Activated T-cell treated with anti-CD3 and anti-CD28 coated beads for 1 hour (primary cell): ENCODE measurements at places on chromosomes 1 and 21.

DNA sequence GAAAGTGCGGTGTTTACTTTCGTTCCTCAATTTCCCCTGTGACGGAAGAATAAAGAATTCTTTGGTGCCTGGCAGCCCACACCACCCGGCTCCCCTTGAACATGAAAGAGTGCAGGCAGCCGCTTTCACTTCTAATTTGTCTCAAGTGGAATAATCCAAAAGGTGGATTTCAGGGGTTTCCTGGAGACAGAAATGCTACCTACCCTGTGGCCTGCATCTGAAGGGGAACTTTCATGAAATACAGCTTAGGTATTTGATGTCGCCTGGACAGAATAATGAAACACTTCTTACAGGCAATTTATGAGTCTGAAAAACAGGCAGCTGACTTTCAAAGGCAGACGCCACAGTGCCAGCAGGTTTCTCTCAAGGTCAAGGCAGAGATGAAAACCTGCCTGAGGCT, 169.5 kb upstream of the USP24 start:
- no peak for DNase-seq

DNA sequence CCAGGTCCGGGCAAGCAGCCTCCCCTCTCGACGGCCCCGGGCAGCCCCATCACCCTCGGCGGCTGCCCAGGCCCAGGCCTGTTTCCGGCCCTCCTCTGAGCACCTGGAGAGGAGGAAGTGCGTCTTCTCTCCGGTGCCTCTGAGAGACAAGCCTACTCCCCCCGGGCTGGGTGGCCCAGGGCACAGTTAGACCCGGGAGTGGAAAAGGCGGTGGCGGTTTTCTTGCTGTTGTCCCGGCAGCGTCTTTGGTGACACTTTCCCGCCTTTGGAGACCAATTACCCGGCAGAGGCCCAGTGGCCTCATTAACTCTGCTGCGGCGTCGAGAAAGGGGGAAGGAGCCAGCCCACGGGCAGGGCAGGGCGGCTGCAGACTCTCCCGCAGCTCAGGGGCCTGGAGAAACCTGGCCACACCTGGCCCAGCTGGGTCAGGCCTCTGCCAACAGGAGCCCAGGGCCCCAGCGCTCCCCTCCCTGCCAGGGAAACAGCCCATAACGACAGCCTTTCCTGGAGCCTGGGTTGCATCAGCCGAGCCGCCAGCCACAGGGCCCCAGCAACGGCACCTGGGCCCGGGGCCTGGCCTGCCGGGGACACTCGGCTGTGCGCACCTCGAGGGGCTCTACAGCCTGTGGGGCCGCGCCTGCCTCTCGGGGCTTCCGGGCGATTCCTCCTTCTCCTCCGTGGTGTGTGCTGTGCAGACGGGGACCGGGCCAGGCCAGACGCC, 28.4 kb upstream of the C1orf159 start:
- DNase-seq: peak; percentile 48

GRCh38 chr1:192157067-192157466, 1.2 kb upstream of the RGS18 start:
- DNase-seq: no peak

GRCh38 chr1:20666804-20667203, 5.6 kb upstream of the DDOST start:
- no peak for DNase-seq

DNA sequence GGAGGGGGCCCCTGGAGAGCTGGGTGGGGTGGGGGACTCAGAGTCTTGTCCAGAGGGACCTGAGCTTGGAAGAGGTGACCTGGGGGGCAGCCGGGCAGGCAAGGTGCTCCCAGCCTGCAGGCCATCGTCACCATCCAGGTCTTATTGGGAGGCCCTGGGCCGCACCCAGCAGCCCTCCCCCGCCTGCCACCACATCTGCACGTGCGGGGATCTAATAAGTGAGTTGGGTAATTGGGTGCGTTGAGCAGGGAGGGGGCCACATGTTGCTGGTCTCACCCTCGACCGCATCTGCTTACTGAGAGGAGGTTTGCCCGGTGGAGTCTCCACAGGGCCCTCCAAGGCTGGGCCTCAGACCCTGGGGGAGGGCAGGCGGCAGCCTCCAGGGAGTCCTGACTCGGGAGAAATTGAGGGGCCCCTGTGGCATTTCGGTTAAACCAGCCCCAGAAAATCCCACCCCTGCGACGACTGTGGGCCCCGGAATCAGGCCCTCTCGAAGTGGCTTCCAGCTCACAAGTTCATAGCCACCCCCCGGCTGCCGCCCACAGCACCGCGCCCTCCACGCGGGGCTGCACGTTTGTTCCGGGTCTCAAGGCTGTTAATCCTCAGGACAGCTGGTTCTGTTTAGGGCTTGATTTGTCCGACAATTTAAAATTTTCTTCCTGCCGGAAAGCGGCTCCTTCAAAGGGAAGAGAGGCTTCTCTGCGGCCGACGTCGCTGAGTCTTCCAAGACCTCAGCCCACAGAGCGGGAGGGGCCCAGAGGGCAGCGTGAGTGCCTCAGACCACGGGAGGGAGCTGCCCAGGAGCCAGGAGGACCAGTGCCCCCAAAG, 14.7 kb upstream of the COL6A2 start:
- DNase-seq: no peak

DNA sequence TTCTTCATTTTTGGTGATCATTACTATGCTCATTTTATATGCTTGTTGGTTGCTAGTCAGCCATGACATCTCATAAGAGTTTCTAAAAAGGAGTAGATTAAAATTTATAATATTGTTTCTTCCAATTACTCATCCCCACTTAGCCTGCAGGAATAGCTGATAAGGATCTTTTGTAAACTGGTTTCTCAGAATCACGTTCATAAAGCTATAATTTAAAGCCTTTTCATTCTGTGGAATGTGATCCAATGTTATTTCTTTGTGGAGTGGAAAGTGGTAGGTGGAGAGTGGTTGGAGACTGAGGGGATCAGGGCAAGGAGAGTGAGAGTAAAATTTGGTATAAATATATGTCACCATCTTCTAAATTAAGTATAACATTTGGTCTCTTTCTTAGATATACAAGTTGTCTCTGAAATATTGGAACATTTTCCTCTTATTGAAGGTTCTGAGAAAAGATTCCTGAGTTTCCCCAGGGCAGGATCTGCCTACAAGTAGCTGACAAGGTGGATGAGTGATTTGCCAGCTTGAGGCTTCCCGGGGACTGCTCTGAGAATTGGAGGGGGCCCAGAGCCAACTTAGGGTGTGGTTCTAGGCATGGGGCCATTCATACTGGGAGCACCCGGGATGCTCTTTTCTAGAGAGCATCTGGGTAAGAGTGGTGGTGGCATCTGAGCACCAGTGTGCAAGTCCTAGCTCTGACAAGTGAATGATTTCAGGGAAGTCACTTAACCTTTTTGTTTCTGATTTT, 116.4 kb downstream of the TBX19 start:
- no peak for DNase-seq

DNA sequence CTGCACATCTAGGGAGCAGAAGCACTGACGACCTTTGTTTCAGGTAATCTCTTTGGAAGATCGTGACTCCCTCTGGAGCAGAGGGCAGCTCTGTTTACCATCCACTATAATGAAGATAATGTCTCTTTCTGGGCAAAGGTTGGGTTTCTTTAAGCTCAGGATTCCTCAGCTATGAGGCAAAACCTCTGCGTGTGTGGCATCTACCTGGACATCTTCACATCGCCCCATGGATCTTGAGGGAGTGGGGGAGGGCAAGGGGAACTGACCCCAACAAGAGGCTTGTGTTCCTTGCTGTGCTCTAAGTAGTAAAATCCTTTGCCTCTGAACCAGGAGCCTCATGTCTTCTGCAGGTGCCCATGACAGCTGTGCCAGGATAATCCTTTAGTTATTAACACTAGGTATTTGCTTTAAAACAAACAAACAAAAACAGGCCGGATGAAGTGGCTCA, 19.6 kb downstream of the SPATA45 start:
- DNase-seq: no peak

DNA sequence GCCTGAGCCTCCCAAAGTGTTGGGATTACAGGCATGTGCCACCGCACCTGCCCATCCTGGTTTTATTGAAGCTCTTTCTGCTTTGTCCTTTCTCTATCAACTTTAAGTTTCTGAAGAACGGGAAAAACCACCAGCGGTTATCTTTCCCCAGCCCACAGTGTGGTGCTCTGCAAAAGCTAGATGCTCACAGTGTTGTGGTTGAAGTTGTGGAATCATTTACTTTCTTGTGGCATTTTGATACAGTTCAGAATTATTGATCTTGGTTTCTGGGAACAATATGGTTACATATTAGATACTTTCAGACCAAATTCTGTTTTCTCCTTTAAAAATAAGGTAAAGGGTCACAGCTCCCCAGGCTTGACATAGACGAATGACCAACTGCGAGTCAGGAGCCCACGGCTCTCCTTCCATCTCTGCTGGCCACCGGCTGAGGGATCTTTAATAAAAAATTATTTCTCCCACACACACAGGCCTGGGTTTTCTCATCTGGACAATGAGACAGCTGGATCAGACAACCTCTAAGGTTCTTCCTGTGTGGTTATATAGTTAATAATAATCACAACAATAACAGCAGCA, 385.3 kb downstream of the SETD4 start:
- DNase-seq: no peak

GRCh38 chr1:59673573-59674450, 140.9 kb upstream of the HOOK1 start:
- no peak for DNase-seq

DNA sequence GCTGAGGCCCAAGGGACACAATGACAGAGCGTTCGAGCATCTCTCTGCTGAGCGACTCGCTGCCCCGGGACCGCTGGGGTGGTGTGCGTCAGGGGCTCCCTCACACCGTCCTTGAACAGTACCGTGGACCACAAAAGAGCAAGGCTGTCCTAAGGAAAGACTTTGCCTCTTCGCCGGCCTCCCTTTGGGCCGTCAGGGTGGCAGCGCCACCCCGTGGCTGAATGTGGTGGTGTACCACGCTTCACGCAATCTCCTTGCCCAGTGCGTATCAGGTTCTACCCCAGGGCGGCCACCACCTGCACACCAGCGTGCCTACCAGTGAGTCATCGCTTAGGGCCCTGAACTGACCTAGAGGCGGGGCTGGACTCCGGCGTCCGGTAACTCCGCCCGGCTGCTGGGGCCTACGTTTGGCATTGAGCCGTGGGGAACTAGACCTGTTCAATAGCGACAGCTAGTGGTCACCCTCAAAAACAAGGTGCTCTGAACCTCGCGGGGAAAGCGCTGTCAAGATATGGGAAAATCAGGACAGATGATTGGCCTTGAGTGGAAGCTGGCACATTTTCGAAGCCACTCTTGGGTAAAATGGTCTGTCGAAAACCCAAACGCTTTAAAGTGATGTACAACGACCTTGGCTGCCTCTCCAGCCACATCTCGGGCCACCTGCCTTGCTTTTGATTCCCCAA, 8.1 kb upstream of the TRAF3IP3 start:
- DNase-seq: peak; percentile 76

DNA sequence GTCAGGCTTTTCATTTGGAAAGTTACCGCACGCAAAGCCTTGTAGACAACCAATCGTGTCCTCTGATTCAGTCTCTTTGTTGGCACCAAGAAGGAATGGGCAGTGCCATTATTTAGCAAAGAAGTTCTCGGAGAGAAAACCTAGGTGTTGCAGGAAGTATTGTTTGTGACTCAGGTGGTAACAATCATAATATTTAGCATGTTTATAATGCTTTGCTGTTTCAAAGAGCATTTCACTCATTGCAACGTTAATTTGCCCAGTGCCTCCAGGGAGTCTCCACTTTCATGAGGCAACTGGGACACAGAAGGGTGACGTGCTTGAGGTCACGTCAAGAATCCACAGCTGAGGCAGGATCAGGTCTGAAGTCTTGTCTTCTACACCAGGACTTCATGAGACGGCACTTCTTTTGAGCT, 31.4 kb downstream of the STPG1 start:
- DNase-seq: no peak

GRCh38 chr1:33616780-33617179, 144.3 kb downstream of the ZSCAN20 start:
- no peak for DNase-seq

DNA sequence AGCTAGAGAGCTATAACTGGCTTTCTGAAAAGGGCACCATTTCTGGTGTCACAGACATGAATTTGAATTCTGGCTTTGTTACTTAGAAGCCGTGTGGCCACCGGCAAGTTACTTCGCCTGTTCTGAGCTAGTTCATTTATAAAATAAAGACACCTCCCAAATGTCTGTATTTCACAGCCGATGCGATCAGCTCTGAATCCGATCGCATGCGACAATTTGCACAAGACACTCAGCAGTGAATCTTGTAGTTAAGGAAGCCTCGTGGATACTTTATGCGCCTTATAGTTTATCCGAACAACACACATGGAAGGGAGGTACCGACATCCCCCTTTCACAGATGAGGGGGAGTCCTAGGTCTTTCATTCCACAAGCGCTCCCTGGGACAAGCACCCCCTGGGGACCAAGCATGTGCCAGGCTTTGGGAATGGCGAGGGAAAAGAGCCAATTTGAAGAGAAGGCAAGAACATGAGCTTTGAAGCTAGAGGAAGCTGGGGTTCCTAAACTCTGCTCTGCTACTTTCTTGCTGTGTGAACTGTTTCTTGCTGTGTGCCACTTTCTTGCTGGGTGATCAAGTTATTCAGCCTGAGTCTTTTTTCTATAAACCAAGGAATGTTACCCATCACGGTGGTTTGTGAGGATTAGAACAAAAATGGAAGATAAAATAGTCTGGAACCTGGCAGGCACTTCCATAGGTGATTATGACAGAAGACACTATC, 3.9 kb downstream of the ID3 start:
- DNase-seq: no peak

DNA sequence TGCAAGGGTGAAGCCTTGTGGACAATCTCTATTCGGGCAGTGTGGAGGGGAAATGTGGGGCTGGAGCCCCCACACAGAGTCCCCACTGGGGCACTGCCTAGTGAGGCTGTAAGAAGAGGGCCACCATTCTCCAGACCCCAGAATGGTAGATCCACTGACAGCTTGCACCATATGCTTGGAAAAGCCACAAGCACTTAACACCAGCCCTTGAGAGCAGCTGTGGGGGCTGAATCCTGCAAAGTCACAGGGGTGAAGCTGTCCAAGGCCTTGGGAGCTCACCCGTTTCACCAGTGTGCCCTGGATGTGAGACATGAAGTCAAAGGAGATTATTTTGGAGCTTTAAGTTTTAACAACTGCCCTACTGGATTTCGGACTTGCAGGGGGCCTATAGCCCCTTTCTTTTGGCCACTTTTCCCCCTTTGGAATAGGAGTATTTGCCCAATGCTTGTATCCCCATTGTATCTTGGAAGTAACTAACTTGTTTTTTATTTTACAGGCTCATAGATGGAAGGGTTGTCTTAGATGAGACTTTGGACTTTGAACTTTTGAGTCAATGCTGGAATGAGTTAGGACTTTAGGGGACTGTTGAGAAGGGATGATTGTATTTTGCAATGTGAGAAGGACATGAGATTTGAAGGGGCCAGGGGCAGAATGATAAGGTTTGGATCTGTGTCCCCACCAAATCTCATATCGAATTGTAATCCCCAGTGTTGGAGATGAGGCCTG, 16.3 kb upstream of the COL6A1 start:
- no peak for DNase-seq

DNA sequence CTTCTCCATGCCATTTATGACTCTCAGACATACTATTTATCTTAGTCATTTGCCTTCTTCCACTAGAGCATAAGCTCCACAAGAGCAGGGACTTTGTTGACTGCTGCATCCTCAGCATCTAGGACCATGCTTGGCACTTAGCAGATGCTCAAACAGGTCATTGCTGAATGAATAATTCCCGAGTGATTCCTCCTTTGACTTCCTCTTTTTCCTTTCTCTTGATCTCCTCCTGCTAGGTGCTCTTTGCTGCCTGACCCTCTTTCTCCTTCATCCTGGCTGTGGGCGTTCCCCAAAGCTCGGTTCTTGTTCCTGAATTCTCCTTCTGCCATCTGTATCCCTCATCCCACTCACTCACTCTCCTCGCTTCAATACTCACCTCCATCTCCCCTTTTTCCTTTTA, 23.5 kb downstream of the SYT6 start:
- no peak for DNase-seq

GRCh38 chr1:56424744-56425493, 154.4 kb downstream of the PLPP3 start:
- no peak for DNase-seq
